ENCODE measurements at places on chromosomes 11 and 22.

DNA sequence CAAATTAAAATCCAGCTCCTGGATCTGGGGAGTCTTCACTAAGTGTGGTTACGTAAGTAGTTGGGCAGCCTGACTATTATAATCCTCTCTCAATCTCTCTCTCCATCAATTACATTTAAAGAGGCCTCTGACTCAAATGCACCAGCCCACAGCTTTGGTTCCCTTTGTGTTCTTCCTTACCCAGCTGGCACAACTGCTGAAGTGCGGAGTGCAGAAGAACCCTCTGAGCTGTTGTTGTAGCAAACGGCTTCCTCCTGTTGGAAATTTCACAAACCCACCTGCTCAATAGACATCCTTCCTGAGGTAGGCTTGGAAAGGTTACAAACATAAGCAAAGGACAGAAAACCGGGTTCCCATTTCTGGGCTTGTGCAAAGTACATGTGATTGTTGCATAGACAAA, 17.0 kb upstream of the SORL1 start:
- DNase-seq: no peak

DNA sequence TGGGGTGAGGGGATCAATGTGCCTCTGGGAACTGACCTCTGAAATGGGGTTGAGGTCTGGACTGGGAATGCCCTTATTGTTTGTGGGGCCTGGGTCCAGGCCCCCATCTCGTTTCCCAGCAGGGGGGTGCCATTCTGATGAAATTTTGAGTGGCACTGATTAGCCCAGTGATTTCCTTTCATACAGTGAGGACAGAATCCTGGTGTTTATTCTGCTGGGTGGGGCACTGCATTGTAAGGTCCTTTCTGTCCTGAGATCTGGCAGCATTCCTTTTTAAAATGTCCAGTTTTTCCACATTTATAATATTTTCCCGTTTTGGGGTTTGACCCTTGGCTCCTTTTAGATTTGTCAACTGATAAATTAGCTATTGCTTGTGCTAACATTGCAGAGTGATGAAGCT, 27.1 kb downstream of the OR10A6 start:
- DNase-seq: no peak

DNA sequence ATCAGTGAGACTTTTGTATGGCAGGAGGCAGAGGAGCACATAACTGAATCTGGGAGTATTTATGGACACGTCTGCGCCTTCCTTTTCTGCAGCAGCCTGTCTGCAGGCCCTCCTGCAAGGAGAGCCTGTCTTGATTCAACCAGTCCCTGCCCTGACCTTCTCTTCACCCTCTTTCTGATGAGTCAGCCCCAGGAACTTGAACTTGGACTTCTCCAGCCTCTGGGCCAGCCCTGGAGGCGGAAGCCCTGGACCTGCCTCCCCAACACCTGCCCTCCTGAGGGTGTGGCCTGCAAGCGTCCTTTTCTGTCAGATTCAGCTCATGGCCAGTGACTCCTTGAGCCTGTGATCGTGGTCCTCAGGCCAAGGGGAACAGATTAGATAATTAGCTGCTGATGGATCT, 20.0 kb downstream of the DAGLA start:
- DNase-seq: peak; percentile 49

DNA sequence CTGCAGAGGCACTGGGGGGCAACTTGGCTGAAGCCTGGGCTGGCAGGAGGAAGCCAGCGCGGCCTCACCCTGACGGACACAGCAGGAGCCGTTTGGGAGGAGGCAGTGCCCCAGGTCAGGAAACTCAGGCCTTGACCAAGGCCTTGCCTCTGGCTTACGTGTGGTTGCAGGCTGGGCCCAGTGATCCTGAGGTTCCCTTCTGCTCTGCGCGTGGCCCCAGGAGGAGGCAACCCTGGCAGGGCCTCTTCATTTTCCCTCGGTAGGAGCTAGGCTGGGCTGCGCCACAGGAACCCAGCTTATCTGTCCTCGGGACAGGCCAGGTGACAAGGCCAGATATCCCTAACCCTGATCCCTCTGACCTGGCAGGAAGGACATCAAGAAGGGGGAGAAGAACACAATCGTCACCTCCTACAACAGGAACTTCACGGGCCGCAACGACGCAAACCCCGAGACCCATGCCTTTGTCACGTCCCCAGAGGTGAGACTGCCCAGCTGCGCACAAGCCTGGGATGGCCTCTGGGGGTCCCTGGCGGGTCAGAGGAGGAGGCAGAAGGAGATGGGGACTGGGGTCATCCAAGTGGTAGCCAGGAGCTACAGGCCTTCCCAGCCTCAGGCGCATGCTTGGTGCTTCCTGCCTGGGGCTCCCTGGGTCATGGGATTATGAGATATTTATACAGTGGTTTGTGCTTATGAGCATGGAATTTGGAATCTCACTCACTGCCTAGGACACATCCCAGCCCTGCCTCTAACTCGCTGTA, 20.6 kb downstream of the POLR3H start:
- no peak for DNase-seq

DNA sequence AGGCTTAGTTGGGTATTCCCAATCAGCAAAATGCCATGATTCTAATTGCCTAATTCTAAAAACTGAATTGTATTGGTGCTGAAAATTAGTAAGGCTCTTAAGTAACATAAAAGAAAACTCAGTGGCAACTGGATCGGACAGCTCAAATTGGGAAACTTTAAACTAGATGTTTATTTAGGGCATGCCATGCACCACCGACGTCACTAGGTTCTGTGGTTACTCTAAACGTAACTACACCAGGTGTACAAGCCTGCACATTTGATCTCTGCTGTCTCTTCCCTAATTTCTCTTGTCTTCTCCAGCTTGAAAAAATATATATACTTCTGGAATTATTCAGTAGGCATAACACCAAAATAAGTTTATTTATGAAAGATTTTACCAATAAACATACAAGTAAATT, 378.2 kb downstream of the DCDC1 start:
- DNase-seq: no peak

GRCh38 chr11:105738986-105739795, 129.3 kb downstream of the GRIA4 start:
- DNase-seq: peak; percentile 46

- DNase-seq: no peak
Observed at GRCh38 chr22:40196628-40197360, 19.1 kb downstream of the TNRC6B start.
